CD4-positive, CD25-positive, alpha-beta regulatory T cell (primary cell): ENCODE measurements at places on chromosomes 12 and 14.
A peak's percentile ranks its signal among the peaks of the same experiment; 100 is the strongest.

DNA sequence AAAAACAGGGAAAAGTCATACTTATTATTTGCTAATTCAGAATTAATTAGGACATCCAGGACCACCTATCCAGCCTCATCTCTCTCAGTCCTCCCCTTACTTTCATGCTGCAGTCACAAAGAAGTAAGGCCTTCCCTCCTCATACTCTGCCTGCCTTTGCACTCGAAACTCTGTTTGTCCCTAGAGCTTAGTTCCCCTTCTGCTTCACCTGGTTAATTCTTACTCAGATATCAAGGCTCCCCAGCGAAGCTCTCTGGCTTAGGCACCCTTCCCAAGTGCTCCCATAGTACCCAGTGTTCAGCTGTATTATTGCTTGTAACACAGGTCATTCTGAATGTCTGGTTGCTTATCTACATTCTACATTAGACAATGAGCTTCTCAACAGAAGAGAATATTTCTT, 81.3 kb downstream of the ERGIC2 start:
- DNase-seq, result no peak

GRCh38 chr12:108090932-108091678, 38.0 kb upstream of the WSCD2 start:
- DNase-seq, result no peak

GRCh38 chr14:38409071-38409705, 153.3 kb upstream of the CLEC14A start:
- DNase-seq, result no peak

- DNase-seq, result no peak
Measured at GRCh38 chr12:58009405-58010195, 68.2 kb downstream of the ATP23 start.

- no peak for DNase-seq
Measured at GRCh38 chr12:7162691-7163114, 26.8 kb upstream of the PEX5 start.

- DNase-seq, result no peak
Measured at GRCh38 chr14:85573406-85573805, 43.5 kb downstream of the FLRT2 start.

- no peak for DNase-seq
Measured at GRCh38 chr14:98269533-98269932, 1002.5 kb downstream of the BCL11B start.

- no peak for DNase-seq
Measured at GRCh38 chr12:53659011-53659551, 16.8 kb downstream of the ATP5MC2 start.

- no peak for DNase-seq
Measured at GRCh38 chr12:120847392-120847791, 56.8 kb downstream of the SPPL3 start.

- peak; percentile 68 for DNase-seq
Measured at GRCh38 chr12:98653866-98654493, 8.9 kb downstream of the APAF1 start.

DNA sequence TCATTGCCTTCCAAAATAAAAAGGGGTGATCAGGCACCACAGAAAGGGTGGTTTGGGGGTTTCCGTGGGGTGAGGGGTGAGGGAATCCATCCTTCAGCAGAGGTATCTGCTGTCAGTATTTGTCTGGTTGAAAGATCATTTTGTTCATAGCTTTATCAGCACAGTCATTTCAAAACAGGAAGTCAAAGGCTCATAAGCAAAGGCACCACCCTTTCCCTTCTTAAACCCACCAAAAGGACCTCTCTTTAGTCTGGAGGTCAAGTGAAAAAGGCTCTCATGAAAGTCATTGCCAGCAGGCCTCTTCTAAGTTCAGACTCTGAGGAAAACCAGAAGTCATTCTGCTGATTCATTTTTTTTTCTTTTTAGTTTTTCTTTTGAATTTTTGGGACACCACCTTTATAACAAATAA, 6.2 kb downstream of the CHST11 start:
- peak; percentile 55 for DNase-seq

DNA sequence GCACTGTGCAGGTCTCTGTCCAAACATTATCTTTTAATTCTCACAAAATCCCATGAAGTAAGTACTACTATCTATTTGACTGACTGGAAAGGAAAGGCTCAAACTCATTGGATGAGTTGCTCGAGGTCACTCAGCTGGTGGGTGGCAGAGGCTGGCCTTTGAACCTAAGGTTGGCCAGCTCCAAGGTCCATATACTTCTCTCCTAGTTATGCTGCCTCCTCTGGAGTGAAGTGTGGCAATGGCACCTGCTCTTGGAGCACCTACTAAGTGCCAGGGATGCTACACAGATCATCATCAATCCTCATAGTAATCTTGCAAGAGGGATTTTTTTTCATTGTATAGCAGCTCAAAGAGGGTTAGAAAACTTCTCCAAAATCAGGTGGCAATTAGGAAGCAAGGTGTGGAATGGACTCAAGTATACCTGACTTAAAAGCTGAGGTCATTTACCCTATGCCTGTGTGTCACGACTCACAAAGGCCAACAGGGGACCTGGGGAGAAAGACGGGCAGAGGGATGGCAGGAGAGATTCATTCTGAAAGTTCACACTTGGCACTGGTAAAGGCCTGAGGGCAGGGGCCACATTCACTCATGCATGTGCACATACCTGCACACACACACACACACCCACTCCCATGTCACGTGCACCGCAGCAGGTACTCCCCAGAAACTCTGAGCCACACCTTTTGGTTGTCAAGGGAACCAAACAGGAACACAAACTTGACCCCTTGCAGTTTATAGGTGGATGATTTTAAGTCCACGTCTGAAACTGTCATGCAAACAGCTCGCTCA, 146.4 kb downstream of the FOXN3 start:
- DNase-seq, result no peak

GRCh38 chr12:32418903-32419519, 19.7 kb downstream of the FGD4 start:
- DNase-seq, result no peak

GRCh38 chr12:99809909-99810308, 162.4 kb downstream of the GARIN6 start:
- no peak for DNase-seq

GRCh38 chr14:23028799-23029198, 5.9 kb downstream of the PSMB5 start:
- no peak for DNase-seq

- no peak for DNase-seq
Measured at GRCh38 chr14:96251656-96252155, 4.3 kb upstream of the BDKRB1 start.
